ENCODE measurements at places on chromosomes 11 and 22.

DNA sequence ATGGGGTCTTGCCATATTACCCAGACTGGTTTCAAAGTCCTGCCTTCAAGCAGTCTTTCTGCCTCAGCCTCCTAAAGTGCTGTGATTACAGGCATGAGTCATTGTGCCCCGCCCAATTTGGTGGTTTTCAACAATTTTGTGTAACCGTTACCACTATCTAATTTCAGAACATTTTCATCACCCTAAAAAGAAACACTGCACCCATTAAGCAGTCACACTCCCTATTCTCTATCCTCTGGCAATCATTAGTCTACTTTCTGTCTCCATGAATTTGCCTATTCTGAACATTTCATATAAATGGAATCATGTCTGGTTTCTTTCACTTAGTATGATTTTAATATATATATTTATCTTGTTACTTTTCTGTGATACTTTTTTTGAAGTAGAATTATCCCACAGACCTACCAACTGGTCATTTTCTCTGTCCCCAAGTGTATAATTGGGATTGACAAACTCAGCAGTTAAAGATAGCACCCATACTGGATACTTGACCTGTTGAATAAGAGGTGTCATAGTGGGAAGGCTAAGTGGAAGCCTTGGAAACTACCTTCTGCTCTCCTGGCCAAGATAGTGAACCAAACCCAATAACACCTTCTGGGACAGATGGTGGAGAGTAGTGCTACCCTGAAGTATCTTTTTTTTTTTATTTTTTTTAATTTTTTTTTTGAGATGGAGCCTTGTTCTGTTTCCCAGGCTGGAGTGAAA, 64.8 kb downstream of the STIM1 start:
- DNase-seq = no peak

GRCh38 chr11:122793515-122793914, 44.8 kb upstream of the CRTAM start:
- no peak for DNase-seq

- DNase-seq = no peak
These were observed 28.7 kb upstream of the WT1 start for GRCh38 chr11:32464078-32464477.

DNA sequence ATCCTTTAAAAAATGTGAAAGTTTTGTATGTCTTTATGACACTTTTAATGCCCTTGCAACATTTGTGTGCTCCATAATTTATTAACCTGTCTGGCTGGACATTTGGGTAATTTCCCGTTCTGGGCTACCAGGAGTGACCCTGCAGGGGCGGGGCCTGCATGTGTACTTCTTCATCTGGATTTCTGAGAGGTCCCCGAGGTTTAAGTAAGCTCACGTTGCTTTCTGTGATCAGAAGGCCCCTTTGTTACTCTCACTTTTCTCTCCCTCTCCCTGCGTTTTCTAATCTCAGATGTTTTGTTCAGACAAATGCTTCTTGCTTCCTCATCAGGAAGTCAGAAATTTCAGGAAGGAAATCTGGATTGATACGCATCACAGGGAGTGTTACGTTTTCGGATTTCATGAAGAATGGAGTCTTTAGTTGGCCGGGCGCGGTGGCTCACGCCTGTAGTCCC, 78.9 kb upstream of the CRYBB3 start:
- DNase-seq = no peak

DNA sequence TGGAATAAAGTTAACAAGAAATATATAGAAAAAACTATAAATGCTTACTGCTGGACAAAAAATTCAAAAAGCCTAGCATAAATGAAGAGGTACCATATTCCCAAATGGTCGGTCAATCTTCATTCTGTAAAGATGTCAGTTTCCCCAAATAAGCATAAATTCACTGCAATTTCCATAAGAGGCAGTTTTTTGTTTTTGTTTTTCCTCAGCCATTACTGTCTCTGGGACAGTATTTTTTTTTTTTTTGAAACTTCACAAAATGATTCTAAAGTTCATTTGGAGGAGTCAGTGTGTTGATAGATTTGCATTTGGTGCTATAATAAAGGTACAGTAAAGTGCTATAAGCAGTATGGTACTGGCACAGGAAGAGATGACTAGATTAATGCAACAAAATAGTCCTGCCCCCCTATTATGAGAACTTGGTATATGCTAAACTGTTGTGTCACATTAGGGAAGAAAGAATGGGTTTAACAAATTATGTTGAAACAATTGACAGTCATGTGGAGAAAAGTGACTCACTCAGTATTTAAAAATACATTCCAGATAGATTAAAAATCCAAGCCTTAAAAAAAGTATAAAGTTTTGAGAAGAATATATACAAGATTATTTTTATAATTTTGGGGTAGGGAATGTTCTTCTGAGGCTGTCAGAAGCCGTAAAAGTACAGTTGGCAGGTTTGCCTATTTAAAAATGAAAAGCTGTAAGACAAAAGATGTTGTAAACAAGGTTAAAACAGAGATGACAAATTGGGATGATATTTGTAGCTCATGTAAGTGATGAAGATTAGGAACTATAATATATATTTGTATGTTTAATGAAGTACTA, 2.6 kb upstream of the FTH1 start:
- no peak for DNase-seq

DNA sequence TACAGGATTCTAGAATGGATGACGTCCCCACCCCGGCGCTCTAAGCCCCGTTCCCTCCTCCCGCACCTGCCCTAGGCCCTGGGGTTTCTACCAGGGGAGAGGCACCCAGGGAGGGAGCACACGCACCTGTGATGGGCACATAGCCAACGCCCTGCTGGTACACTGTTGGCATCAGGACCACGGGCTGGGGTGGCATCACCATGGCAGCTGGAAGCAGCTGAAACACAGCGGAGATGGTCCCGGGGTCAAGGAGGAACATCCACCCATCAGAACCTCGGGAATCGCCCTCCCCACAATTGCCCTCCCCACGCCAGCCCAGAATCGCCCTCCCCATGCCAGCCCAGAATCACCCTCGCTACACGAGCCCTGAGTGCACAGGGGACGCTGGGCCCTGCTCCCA, 23.6 kb downstream of the TOLLIP start:
- no peak for DNase-seq

- DNase-seq = no peak
These were observed 50.7 kb downstream of the TP53I11 start for GRCh38 chr11:44899959-44900358.

DNA sequence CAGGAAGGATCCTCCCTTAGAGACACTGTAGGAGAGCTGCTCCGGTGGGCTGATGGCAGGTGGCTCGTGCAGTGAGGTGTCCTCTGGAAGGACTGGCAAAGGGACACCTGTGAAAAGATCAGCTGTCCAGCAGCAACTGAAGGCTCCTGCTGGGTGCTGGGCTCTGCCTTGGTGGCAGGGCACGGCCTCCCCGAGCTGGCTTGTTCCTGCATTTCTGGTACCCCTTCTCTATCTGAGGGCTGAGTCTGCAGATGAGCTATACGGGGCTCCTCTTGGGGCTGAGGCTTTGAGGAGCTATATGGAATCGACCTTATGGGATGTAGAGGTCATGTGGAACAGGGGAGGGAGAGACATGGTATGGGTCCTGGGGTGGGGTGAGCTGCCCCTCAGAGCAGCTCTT, 875.8 kb downstream of the BRD1 start:
- no peak for DNase-seq

DNA sequence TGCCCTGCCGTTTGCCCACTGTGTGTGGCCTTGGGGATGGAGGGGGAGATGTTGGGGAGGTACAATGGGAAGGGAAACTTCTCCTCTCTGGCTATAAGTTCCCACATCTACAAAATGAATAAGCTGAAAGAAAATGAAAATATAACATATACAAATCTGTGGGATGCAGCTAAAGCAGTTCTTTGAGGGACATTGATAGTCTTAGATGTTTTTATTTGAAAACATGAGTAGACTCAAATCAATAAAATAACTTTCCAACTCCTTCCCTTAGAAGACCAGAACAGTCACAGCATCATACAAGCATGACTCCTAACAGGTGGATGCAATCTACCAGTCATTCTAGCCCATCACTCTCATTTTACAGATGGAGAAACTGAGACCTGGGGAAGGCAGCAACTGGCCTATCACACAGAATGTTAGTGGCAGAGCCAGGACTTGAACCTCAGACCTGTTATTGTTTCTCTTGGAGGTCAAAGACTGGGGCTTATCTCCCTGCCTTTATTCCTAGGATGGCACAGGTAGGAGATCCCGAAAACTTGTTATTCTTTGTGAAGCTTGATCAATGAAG, 25.2 kb upstream of the CCDC86 start:
- no peak for DNase-seq
